ENCODE measurements at places on chromosomes 4 and X.
A peak's percentile ranks its signal among the peaks of the same experiment; 100 is the strongest.

DNA sequence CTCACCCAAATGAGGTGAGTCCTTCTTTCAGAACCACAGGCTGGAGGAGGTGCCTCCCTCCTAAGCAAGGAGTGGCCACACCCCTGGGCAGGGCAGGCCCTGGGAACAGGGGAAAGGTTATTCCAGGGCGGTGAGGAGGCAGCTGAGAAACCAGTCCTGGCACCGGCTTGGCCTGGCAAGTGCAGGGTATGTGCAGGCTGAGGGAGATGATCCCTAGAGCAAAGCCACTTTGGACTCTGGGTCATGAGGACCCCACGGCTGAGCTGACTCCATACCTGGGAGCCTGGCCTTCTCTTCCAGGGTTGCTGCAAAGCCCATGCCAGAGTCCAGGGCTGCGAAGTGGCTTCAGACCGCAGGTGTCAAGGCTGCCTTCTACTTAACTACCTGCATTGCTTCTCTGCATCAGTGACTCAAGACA, 49.5 kb upstream of the HELT start:
- no peak for DNase-seq

DNA sequence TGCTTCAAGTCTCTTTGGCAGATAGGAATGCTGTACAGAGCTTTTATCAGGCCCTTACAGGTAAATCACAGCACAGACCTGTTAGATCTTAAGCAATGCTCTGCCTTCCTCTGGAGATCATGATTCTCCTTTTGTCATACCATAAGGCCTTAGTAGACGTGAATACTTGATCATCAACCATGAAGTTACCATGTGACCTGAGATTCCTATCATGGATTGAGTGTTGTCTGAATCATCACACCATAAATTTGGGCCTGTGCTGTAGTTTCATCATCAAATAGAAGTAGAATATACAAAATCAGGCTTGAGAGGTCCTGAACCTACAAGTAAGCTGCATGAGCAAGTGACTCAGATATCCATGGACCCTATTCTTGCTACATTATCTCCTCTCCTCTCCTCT, 466.8 kb upstream of the INTU start:
- DNase-seq: no peak

GRCh38 chr4:147640331-147640730, 23.1 kb downstream of the TMEM184C start:
- no peak for DNase-seq

DNA sequence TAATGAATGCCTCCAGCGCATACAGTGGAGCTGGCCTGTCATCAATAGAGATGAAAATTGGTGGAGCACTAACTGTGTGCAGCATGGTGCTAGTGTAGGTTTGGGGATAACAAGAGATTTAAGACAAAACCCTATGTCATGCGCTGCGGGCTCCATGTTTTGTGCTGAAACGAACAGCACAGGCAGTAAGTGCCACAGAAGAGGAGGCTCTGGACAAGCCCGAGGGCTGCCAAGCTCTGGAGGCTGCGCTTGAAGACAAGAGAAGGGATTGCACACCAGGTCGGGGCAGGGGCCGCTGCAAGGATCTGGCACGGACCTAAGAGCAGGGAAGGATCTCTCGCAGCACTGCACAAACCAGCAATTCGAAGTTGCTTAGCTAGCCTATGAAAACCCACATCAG, 35.5 kb downstream of the TENM3 start:
- DNase-seq: no peak

DNA sequence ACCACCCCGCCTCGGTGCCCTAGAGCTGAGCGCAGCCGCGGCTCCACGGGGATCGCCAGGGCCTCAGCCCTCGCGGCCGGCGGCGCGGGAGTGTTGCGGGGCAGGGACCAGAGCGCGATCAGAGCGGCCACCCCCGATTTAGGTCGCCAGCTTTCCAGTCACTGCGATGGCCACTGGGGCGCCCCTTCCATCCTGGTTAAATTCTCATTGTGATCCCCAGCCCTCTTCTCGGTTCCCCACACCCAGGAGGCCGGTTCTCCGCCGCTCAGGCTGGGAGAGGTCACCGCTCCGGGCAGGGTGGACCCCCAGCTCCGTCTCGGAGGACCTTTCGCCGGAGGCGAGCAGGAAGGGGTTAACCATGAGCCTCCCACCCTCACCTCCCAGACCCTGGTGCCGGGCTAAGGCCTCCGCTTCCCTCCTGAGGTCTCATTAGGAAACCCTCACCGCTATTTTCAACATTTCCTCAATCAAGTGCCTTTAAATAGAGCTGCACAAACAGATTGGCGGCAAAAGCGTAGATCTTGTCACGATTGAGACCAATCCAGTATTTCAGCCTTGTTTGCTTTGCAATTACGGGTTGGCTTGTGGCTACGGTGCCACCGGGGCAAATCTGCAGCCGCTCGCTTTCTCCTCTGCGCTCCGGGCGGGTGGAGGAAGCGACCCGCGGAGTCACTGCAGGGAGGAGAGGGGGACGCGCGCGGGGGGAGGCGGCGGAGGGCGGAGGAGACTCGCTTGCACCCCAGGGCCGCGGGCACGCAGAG, 8.3 kb upstream of the HAND2 start:
- no peak for DNase-seq

DNA sequence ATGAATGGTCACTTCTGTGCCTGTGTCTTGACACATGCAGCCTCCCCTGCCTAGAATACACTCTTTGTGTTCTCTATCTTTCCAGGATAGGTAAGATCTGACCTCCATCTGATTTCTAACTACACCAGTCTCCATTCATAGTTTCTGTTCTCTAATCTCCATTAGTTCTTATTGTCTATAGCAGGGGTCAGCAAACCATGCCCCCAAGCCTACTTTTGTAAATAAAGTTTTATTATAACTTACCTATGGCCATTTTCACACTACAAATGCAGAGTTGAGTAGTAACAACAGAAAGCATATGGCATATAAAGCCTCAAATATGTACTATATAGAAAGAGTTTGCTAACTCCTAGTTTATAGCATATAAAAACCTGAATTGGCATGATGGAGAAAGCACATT, 37.6 kb upstream of the H2AZ1 start:
- DNase-seq: no peak

GRCh38 chrX:11421805-11422524, 128.8 kb downstream of the AMELX start:
- DNase-seq: no peak

GRCh38 chr4:137659431-137659830, 127.1 kb upstream of the PCDH18 start:
- DNase-seq: no peak

DNA sequence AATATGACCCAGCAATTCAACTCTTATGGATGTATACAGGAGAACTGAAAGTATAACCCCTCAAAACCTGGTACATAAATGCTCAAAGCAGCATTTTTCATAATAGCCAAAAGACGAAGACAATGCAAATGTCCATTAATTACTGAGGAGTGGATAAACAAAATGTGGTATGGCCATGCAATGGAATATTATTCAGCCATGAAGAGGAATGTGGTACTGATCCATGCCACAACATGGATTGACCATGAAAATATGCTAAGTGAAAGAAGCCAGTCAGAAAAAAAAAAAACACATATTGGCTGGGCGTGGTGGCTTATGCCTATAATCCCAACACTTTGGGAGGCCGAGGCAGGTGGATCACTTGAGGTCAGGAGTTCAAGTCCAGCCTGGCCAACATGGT, 74.5 kb upstream of the PLS3 start:
- DNase-seq: no peak

- DNase-seq: peak; percentile 64
Observed at GRCh38 chr4:139735381-139736273, 70.0 kb downstream of the MGST2 start.

DNA sequence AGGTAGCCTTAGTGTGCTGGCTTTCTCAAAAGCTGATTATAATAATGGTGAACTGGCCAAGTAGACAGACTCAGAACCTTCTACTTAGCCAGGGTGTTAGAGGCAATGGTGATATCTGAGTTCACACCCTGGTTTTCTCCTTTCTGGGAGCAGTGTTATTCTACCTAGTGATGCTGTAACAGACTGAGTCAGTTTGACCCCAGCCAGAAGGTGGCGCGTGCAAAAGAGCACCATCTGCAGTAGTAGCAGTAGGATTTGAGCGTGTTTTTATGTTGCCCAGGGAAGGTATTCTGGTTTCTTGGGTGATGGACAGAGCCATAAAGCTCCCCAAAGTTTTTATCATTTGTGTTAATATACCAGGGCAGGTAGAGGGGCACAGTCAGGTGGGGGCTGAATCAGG, 143.8 kb upstream of the CPXCR1 start:
- no peak for DNase-seq

- DNase-seq: no peak
Observed at GRCh38 chr4:41969671-41970070, 11.9 kb upstream of the DCAF4L1 start.

DNA sequence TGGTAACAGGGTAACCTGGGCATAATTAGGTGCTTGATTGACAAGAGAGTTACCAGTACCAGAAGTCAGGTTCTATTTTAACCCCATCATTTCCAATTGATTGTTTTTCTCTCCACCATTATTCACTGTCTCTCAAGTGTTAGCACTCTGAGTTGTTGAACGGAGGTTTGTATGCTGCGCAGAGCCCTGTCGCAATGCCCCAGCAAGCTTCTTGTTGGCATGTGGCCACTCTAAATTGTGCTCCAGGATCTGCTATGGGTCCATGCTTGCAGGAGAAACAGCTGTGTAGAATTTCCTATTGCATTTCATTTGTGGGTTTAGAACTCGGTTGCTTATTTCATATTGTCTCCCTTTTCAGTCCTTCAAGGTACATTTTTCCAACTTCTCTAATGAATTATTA, 98.2 kb downstream of the KLHL8 start:
- DNase-seq: no peak

DNA sequence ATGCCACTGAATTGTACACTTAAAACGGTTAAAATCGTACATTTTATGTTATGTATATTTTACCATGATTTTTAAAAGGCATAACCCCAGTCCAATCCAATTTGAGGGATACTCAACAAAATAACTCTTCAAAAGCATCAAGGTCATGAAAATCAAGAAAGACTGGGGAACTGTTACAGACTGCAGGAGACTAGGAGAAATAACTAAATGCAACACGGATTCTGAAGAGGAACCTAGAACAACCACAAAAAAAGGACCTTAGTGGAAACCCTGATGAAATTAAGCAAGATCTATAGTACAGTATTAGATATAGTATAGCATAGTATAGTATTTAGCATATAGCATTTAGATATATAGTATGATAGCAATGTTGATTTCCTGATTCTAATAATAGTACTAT, 26.8 kb downstream of the SH3KBP1 start:
- no peak for DNase-seq

- DNase-seq: peak; percentile 48
Observed at GRCh38 chrX:37371578-37371991, 22.4 kb downstream of the PRRG1 start.

GRCh38 chr4:41658163-41658562, 90.4 kb downstream of the PHOX2B start:
- DNase-seq: no peak

GRCh38 chrX:85499400-85499799, 119.9 kb upstream of the POF1B start:
- no peak for DNase-seq

- DNase-seq: no peak
Observed at GRCh38 chrX:43552156-43552555, 103.9 kb upstream of the MAOA start.

GRCh38 chr4:101604976-101605375, 185.6 kb upstream of the BANK1 start:
- DNase-seq: no peak

DNA sequence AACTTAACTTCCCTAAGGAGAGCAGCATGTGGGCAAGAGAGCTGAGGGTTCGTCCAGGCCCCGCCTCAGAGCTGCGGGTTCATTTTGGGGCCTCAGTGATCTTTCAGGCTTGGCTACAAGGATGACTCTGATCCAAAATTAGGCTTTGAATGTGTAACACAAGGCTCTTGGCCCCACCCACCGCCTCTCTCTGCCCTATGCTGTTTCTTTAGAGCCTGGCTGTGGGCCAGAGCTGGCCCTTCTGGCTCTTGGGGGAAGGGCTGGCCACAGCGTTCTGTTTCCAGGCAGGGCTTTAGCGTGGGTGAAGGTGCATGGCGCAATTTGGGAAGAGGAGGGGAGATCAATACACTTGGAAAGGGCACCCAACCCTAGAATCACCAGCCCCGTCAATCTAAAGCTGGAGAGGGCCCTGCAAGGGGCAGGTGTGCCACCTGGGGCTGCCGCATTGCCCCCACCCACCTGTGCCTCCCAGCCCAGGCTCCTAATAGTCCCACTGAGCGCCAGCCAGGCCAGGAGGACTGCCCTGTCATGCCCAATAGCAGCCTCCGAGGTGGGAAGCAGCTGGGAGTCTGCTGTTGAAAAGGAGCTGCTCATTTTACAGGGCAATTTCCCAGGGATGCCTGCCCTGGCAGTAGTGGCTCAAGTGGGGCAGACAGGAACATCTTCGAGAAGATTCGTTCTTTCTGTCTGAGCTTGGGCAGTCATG, 84.5 kb upstream of the MAML3 start:
- peak; percentile 65 for DNase-seq

GRCh38 chr4:150079081-150079581, 886 bp downstream of the DCLK2 start:
- DNase-seq: no peak

DNA sequence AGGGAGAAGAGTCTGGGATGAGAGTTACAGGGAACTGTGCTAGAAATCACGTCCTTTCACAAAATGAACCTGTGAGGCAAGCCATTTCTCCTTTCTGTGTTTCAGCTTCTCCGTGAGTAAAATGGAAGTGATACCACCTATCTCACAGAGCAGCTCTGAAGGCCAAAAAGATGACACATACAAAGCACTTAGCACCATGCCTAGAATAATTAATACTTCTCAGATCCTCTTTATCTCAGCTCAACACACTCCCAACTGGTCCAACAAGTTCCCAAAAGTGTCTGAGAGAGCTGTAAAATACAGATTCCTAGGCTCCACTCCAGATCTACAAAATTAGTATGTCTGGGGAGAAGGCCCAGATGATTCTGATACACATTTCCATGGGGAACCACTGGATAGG, 38.3 kb downstream of the LHFPL1 start:
- DNase-seq: no peak

- no peak for DNase-seq
Observed at GRCh38 chrX:22748093-22748999, 251.4 kb upstream of the DDX53 start.

DNA sequence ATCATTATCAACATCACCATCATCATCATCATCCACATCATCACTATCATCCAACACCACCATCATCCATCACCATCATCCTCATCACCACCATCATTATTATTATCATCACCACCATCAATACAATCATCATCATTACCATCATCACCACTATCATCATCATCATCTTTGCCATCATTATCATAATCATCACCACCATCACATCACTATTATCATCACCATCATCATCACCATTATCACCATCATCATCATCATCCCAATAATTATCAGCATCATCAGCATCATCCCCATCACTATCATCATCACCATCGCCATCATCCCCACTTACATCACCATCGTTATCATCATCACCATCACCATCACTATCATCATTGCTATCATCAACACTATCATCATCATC, 1021.9 kb upstream of the PRKX start:
- no peak for DNase-seq

DNA sequence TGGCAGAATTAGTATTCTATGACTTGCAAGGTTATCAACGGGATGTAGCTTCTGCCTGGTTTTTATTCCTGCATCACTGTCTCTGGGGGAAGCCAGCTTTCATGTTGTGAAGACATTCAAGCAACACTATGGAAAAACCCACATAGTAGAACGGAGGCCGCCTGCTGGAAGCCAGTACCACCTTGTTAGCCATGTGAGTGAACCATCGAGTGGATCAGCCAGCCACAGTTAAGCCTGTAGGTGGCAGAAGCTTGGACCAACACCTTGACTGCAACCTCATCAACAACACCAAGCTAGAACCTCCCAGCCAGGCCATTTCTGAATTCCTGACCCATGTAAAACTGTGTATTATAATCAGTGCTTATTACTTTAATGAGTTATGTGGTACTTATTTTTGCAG, 538.2 kb downstream of the KCNIP4 start:
- DNase-seq: no peak

Measured in dorsolateral prefrontal cortex (tissue), 122 donors.